Lung microvascular endothelial cell (primary cell): ENCODE measurements at places on chromosomes 3 and 15. TPM values are rescaled to one million over a fixed set of nuclear protein-coding genes. Genes with fewer than 3 reads are reported as not detected.

The CADPS gene
- not detected in 2 replicates for total RNA-seq

DNA sequence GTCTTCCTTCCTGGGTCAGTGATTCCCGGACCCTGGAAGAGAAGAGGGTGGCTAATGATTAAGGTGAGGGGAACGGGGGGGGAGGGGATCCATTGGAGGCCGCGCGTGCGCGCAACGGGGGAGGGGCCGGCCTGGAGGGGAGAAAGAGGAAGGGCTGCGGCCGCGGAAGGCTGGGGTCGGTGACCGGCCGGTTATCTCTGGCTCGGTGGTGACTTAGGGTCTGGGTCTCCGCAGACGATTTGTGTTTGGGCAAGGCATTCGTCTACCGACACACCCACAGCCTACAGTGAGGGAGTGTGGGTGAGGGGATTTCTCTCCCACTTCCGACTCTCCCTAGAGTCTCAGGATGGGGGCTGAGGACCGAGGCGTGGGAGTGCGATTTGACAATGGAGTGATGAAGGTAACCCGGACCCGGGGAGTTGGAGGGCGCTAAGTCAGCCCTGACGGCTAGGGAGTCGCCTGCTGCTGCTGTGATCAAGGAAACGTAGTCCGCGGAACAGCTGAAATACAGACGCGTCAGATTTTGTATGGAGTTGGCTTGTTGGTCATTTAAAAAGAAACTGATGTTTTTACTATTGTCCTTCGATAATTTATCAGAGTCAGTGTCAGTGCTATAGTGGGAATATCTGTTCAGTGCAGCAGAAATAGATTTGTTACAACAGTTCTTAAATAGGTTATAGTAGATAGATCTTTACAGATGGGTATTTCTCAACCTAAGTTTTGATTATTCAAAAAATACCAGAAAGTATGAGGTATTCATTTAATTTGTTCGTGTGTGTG, 733 bp downstream of the RNF111 start:
- DNase-seq, result peak; percentile 73

The MFGE8 gene
- 31.2 and 40.1 TPM in 2 replicates for total RNA-seq

- DNase-seq, result no peak
Observed at GRCh38 chr3:43148033-43148432, 42.2 kb upstream of the POMGNT2 start.
